ENCODE measurements at places on chromosomes 5 and 9. TPM values are rescaled to one million over a fixed set of nuclear protein-coding genes. Genes with fewer than 3 reads are reported as not detected.

The GHR gene
- 1.5 TPM for total RNA-seq

The ARAP3 gene
- 37.1 TPM for total RNA-seq

The TMEM252 gene
- total RNA-seq = not detected

The AFAP1L1 gene
- total RNA-seq = 72.3 TPM

The PCDHB8 gene
- total RNA-seq = not detected

The UGT3A1 gene
- not detected for total RNA-seq

The ACER2 gene
- total RNA-seq = 9.1 TPM

The PCDHGB5 gene
- 7.9 TPM for total RNA-seq

The NXNL2 gene
- total RNA-seq = not detected

The NR4A3 gene
- 0.20 TPM for total RNA-seq

The PCDHA2 gene
- 0.10 TPM for total RNA-seq

The PJA2 gene
- 43.6 TPM for total RNA-seq

The LCN1 gene
- not detected for total RNA-seq

The ZNF300 gene
- 3.4 TPM for total RNA-seq

The TPPP gene
- 0.07 TPM for total RNA-seq

The C9orf40 gene
- total RNA-seq = 10.4 TPM

The BAAT gene
- total RNA-seq = not detected

The ENTREP1 gene
- total RNA-seq = 3.3 TPM

The C7 gene
- total RNA-seq = not detected

The SKP1 gene
- 312 TPM for total RNA-seq

The PCDHGA2 gene
- 0.79 TPM for total RNA-seq

The CDC20B gene
- not detected for total RNA-seq

The TICAM2 gene
- total RNA-seq = 2.7 TPM

The SPRY4 gene
- 55.6 TPM for total RNA-seq

The LCN6 gene
- not detected for total RNA-seq

The DOK3 gene
- total RNA-seq = 3.2 TPM

The SAXO1 gene
- total RNA-seq = not detected

The SPATA31C1 gene
- not detected for total RNA-seq

The PCDHGB7 gene
- 3.1 TPM for total RNA-seq

The AQP7 gene
- total RNA-seq = 0.07 TPM

The IL13 gene
- not detected for total RNA-seq

The PHF24 gene
- total RNA-seq = not detected

The GPBP1 gene
- 31.3 TPM for total RNA-seq

The IFNB1 gene
- 0.13 TPM for total RNA-seq

The RLN1 gene
- not detected for total RNA-seq

The INSYN2B gene
- 34.2 TPM for total RNA-seq

The PTGS1 gene
- total RNA-seq = 1.5 TPM

The GNE gene
- 15.5 TPM for total RNA-seq

The HSPB3 gene
- total RNA-seq = not detected

The TRPM6 gene
- total RNA-seq = 0.49 TPM

The CTXN3 gene
- total RNA-seq = not detected

The CCL27 gene
- total RNA-seq = not detected

The F2RL1 gene
- 5.8 TPM for total RNA-seq

The PCDHGA9 gene
- total RNA-seq = 1.2 TPM

The INSL6 gene
- total RNA-seq = not detected

The SOX30 gene
- total RNA-seq = not detected

The CSF2 gene
- total RNA-seq = 16.8 TPM

The TOR4A gene
- total RNA-seq = 41.4 TPM

The XRCC4 gene
- 9.9 TPM for total RNA-seq

The PCDHB7 gene
- 0.05 TPM for total RNA-seq

The GDF9 gene
- not detected for total RNA-seq

The FAM78A gene
- 2.2 TPM for total RNA-seq

The ENC1 gene
- total RNA-seq = 41.7 TPM

The EPB41L4A gene
- 10.6 TPM for total RNA-seq

The PCDHB12 gene
- 0.13 TPM for total RNA-seq

The TMEM171 gene
- 17.6 TPM for total RNA-seq

The ACTBL2 gene
- total RNA-seq = not detected

The PCDHB2 gene
- 1.7 TPM for total RNA-seq
